ENCODE measurements at places on chromosomes 12 and 14.

DNA sequence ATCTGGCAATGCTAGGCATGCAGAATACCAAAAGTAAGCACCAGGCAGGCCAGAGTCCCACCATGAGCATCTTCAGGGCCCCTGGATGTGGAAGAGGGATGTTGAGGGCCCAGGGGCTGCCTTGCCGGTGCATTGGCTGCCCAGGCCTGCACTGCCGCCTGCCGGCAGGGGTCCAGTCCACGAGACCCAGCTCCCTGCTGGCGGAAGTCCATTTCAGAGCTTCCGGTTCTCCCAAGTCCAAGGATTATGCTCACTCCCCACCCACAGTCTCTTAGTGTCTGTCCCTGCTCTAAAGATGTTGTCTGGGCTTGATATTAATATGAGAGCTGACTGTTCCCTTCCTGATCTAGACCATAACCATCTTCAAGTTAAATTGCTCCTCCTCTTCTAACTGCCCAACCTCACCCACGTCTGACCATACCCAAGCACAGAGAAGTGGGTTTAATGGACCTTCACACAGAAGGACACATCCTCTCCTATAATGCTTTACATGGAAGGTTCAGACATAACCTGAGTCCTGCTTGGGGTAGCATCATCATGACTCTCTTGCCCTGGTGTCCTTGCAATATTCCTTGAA, 117.4 kb downstream of the DAD1 start:
- DNase-seq, result no peak

GRCh38 chr12:92552412-92553108, 150.2 kb upstream of the PLEKHG7 start:
- no peak for DNase-seq

DNA sequence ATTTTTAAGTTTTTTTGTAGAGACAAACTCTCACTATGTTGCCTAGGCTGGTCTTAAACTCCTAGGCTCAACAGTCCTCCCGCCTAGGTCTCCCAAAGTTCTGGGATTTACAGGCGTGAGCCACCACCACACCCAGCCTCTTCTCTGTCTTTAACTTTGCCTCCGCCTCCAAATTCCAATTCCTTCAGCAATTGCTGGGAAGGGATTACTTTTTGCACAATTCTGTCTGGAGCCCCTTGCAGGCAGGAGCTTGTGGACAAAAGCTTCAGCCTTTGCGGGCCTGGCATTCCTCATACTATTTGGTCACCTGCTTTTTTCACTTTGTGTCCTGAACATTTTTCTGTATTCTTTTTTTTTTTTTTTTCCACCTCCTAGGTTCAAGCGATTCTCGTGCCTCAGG, 26.0 kb downstream of the SH2B3 start:
- DNase-seq, result no peak

DNA sequence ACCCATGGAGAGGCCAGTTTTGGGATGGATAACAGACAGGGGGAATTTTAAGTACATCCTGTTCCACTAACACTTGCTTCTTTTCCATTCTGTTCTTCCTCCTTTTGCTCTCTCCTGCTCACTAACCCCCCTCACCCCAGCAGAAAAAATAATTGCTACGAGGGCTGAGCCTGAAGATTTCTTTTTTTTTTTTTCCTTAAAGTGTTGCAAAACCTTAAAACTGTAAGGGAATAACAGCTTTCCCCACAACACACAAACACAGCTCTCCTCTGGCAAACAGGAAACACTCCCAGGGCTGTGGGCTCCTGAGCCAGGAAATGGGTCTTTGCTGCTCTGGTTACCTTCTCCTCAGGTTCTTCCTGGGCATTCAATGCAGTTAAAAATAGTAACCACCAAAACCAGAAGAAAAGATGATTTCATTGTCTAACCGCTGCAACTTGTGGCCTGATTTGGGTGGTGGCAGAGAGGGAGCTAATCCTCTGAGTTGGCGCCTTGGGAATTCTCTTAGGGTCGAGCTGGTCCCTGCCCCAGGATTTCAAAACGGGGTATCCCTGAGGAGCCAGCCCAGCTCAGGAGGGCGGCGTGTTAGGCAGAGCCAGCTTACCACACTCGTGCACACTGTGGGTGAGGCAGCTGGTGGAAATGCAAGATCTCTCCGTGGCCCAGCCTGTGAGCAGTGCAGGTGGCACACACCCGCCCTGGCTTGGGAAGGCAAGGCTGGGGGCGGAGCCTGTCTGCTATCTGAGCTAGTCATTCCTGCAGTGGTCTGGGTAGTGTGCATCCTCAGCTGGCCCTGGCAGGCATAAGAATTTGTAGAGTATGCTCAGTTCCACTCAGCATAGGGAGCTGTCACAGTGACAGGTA, 17.1 kb upstream of the EMP1 start:
- peak; percentile 49 for DNase-seq

GRCh38 chr12:52501490-52501889, 8.4 kb upstream of the KRT6A start:
- no peak for DNase-seq

- peak; percentile 55 for DNase-seq
These were observed at the start of gene CARMIL3 for GRCh38 chr14:24051789-24052655. CARMIL3 (plus strand) TSS chr14:24052009; CDS start chr14:24052154, 145 bp downstream.

DNA sequence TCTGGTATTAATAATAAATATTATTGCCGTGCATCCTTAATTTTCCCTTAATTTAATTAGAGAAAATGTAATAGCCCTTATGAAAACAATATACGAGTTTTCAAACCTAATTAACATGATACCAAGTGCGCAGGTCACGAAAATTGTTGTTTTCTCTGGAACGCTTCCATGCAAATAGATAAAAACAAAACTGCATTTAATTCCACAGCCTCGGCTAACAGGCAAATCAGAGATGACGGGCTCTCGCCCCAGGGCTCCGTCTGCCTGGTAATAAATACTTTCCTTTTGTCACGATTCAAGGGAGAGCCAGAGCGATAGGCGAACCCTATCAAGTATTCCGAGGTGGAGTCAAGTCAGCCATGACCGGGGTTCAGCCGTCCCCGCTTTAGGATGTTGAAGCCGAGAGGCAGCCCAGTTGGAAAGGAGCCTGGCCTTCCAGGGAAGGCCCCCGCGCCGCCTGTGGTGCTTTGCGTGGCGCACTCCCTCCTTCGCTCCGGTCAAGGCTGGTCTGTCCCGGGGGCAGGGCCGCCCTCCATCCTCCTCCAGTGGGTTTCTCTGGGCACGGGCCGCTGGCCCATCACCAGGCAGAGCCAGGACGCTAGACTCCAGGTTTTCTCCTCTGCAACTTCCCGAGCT, 137.8 kb upstream of the GSC start:
- DNase-seq, result no peak
